NCI-H82 (cell line): ENCODE measurements at places on chromosomes 3 and 15.

DNA sequence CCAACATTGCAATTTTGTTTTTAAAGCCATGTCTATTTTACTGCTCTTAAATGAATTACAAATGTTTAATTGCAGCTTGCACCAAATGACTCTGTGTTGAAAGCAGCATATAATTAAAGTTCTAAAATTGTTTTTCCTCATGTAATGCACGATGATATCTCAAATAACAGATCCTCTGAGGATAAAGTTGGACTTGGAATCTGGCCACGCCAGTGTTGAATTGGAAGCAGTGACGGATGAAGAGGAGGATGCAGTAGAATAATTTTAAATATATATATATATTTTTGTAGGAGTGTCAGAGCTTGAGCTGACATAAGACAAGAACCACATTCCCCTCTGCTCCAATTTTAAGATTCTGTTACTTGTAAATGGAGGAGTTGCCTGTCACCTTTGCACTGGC, 406.6 kb upstream of the DPPA4 start:
- no peak for DNase-seq

- DNase-seq = no peak
Measured at GRCh38 chr3:65963787-65964677, 74.7 kb downstream of the MAGI1 start.

DNA sequence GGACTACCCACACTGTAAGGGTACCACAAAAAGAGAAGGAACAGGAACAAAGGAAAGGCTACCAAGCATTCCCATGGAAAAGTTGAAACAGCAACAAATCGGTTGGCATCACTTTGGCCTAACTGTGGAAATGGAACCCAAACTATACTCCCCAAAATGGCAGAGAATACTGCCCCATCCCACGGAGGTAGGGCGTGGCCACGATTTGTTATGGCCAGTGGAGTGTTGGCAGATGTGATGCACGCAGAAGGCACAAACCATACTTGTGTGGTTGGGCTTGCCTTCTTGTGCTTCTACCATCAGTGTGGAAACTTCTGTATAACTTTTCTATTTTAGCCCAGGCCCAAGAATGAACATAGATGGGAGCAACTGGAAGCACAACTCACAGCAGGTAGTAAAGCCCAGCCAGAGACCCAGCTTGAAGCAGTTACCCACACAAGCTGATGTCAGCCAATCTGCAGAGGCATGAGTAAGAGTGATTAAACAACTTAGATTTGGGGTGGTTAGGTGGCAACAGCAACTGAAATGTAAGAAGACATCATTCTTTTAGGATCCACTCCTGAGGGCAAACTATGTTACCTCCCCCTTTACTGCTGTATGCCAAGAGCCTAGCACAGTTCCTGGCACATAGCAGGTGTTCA, 64.1 kb downstream of the BTD start:
- no peak for DNase-seq

GRCh38 chr3:39056151-39056550, 4.3 kb downstream of the WDR48 start:
- DNase-seq = no peak

- no peak for DNase-seq
Measured at GRCh38 chr15:39579487-39580116, 1.3 kb upstream of the THBS1 start.

- no peak for DNase-seq
Measured at GRCh38 chr15:58795825-58796224, 24.7 kb downstream of the MINDY2 start.

GRCh38 chr3:4547799-4548198, 54.7 kb downstream of the ITPR1 start:
- DNase-seq = peak; percentile 13

- no peak for DNase-seq
Measured at GRCh38 chr15:95761501-95762165, 568.9 kb upstream of the NR2F2 start.

GRCh38 chr3:115146418-115147328, at the start of gene ZBTB20:
Gene ZBTB20 (minus strand): TSS chr3:115147288.
- DNase-seq = peak; percentile 94

- DNase-seq = no peak
Measured at GRCh38 chr15:60494108-60494507, 15.2 kb upstream of the ICE2 start.

DNA sequence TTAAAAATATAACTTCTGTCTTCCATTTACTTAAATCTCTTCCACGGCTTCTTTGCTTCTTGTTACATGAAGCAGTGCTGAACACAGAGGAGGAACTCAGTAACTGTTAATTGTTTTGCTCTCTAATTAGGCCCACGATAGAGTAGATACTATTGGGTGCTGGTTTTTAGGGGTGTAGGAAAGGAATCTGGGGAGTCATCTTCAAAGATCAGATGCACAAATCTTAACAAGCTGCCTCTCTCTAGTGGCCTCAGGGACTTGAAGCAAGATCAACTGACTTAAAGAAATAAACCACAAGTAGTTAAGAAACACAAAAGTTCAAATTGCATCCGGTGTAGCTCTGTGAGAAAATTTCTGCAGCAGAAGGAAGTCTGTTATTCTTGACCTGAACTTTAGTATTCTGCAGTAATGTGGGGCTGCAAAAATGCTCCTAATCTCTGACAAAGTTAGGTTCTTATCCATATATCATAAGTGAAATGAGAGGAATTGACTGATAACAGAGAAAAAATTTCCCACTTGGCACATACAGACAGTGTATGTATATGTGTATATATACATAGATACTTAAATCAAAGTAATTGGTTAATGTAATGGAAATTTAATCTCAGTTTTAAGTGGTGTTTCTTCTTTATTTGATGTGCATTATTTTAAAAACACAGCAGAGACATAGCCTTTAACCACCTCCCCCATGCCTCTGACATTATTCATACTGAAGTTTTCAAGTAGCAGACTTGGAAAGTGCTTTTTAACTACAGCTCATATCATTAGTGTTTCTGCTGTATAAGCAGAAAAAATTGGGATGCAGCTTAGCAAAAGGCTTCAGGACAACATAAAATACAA, 51.8 kb downstream of the CHST2 start:
- DNase-seq = no peak

DNA sequence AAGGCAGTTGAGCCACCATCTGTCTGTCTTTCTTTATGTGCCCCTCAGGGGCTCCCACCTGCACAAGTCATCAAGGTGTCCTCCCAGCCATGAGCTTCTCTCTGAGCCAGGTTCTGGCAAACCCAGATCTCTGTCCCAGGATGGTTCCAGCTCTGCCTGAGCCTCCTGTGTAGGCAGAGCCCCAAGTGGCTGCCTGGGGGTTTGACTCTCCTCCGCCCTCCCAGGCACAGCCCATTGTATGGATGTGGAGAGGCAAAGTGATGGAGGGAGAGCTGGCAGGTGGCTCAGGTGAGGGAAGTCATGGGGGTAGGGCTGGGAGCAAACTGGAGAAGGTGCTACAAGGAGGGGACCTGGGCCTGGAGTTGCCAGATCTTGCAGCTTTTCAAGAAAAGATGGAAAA, 56.9 kb downstream of the GRIP2 start:
- DNase-seq = no peak

DNA sequence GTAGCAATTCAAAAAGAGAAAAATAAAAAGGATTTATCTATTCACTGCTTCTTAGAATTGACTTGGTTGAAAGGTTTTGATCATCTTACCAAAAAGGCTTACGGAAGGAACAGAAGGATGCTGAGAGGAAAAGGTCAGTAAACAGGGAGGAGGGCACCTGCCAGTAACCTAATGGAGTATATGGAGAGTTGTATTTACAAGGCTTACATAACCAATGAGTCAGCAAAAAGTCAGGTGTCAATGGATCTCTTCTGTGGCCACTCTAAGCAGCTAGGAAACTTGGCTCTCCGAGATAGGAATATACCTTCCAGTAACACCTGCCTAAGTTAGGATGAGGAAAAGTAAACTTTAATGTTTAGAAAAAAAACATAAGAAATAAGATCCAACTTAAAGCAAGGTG, 80.5 kb upstream of the PLXND1 start:
- DNase-seq = peak; percentile 78

DNA sequence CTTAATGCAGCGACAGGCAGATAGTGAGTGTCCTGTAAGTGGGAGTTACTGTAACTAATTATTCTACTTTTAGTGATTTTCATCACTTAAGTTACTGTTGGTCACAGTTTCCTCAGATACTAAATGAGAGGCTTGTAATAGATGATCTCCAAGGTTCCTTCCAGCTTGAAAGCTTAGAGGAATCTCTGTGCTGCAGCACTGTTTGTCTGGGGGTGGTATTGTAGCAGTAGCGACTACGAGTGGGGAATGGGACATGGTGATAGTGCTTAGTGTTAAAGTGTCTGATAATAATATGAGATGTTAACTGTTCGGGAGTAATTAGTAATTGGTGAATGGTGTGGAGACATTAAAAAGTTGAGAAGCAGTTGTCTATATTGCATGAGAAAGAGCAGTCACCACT, 12.4 kb downstream of the PPP4R2 start:
- no peak for DNase-seq

DNA sequence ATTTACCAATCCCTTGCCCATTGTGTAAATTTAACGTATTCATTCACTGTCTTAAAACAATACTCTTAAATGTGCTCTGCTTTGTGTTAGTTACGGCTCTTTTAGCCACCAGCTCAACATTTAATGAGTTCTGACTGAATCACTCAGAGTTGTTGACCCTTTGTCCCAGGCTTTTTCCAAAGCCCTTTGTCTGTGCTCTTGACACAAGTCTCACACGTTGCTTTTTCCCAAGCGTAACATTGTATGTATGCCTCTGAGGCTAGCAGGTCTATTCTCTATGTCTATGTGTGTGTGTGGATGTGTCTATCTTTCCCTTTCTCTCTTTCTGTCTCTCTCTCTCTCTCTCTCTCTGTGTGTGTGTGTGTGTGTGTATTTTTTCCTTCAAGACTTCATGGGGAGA, 435.4 kb upstream of the GOLIM4 start:
- DNase-seq = no peak

DNA sequence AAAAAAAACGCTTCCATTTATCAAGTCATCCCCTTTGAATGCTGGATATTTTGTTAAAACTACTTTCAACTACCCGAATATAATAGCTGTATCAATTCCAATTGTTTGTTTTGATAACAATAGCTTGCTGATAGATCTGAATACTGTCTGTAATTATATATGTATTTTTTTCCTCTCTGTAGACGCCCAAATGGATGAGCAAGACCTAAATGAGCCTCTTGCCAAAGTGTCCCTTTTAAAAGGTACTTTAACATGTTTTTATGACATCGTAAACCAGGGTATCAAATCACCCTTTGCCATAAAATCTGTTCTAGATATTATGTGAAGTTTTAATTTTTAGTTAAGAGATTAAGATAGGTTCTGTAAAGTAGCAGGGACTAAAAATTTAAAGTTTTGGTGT, 111.5 kb upstream of the FLNB start:
- no peak for DNase-seq

DNA sequence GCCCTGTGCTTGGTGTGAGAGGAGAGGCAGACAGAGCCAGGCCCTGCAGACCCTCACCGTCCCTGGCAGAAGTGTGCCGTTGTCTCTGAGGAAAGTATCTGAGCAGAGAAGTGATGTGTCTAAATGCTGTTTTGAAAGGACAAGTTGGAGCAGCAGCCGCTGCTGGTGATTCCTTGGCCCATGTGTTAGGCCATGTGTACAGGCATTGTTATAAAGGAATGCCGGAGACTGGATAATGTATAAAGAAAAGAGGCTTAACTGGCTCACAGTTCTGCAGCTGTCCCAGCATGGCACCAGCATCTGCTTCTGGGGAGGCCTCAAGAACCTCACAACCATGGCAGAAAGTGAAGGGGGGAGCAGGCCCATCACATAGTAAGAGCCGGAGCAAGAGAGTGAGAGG, 334.6 kb upstream of the ATP10A start:
- DNase-seq = peak; percentile 70

- DNase-seq = no peak
Measured at GRCh38 chr3:23550402-23550801, 255.4 kb upstream of the UBE2E1 start.

- no peak for DNase-seq
Measured at GRCh38 chr15:70264738-70265465, 167.2 kb upstream of the TLE3 start.

- DNase-seq = no peak
Measured at GRCh38 chr15:56892659-56893363, 25.6 kb upstream of the TCF12 start.

DNA sequence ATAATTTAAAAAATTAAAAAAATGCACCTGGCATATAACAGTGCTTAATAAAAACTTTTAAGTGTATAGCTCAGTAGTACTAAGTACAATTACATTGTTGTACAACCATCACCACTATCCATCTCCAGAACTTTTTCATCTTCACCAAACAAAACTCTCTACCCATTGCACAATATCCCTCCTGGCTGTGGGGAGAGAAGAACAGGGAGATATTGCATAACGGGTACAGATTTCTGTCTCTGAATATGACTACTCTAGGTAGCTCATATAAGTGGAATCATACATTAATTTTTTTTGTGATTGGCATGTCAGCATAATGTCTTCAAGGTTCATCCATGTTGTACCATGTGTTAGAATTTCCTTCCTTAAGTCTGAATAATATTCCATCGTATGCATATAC, 91.0 kb upstream of the PLAAT1 start:
- no peak for DNase-seq

- no peak for DNase-seq
Measured at GRCh38 chr3:71080517-71081083, 502.9 kb downstream of the FOXP1 start.

DNA sequence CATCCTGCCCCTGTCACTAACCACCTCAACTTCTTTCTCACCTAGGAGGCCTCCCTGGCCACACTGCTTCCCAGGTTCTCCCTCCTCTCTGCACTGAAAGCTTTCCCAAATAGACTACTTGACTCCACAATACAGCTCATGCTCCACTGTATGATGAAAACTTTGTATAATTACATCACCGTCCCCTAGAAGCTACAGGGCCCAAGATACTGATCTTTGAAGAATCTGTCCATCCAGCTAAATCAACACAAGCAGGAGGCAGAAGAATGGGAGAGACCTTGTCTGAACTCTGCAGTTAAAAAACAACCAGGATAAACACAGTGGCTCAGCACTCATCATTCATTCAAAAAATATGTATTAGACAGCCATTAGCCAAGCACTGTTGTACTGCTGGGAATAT, 26.4 kb upstream of the RPS17 start:
- no peak for DNase-seq

DNA sequence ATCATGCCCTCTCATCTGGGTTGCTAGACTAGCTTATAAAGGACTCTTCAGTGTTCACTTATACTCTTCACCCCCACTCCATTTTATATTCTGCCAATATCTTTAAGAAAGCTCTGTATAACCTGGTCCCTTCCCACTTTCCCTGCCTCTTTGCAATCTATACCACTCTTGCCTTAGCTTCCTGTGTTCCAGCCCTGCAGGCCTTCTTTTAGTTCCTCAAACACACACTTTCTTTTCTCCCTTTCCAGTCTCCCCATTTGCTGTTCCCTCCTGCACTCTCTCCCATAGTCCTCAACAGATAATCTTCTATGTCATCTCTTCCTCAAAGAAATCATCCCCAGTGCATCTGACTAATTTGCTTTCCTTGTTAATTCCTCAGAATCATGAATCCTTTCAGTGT, 28.7 kb downstream of the SENP8 start:
- no peak for DNase-seq

DNA sequence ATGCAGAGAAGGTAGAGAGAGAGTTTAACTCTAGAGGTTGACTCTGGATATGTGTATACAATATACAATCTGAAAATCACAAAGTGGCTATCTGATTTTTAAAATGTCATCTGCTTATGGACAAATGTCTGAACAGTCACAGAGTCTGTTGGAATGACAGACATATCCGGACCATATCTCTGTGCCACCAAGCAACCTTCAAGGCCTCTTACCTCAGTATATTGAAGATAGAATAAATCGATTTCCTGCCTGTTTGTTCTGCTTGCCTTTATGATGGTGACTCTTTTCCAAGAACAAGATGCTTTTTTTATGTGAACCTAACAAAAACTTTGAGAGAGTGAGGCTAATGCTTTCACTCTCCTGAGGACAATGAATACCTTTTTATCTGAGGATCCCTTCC, 151.1 kb downstream of the RBPMS2 start:
- DNase-seq = no peak
